ENCODE measurements at places on chromosomes 5 and 9.

GRCh38 chr5:131993676-131994075 lies 17.8 kb downstream of the ACSL6 start:
- no peak for DNase-seq

- no peak for DNase-seq
These were observed 56.9 kb downstream of the GPR107 start for GRCh38 chr9:130110596-130111021.

- no peak for DNase-seq
These were observed 36.2 kb upstream of the ADAM19 start for GRCh38 chr5:157611571-157612476.

- DNase-seq: no peak
These were observed 29.4 kb downstream of the NUTM2F start for GRCh38 chr9:94298949-94299599.

DNA sequence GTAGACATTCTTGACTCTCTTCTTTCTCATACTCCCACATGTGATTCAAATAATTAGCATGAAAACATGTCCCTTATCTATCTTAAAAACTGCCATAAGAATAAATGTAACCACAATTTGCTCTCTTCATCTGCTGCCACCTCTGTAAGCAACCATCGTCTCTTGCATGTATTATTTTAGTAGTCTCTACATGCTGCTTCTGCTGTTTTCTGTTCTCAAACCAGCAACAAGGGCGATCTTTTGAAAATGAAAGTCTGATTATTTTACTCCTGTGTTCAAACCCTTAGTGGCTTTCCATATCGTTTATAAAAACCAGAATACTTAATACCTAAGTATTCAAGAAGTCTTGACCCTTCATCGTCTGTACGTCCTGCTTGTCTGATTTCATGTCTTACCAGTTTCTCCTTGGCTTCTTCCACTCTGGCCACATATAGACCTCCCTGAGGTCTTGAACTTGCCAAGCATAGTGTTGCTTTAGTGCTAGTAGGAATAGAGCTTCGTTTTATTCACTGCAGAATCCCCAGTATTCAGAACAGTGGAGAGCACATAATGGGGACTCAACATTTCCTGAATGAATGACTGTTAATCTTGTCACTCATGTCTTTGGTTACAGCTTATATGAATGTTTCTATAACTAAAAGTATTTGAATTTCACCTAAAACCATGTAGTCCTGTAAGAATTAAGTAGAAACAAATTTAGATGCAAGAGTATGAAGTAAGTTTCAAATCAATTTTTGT lies 10.6 kb downstream of the CDC42SE2 start:
- no peak for DNase-seq

GRCh38 chr5:2602451-2603271 lies 148.8 kb downstream of the IRX2 start:
- no peak for DNase-seq

- DNase-seq: no peak
These were observed 3.5 kb downstream of the LECT2 start for GRCh38 chr5:135951257-135951656.

DNA sequence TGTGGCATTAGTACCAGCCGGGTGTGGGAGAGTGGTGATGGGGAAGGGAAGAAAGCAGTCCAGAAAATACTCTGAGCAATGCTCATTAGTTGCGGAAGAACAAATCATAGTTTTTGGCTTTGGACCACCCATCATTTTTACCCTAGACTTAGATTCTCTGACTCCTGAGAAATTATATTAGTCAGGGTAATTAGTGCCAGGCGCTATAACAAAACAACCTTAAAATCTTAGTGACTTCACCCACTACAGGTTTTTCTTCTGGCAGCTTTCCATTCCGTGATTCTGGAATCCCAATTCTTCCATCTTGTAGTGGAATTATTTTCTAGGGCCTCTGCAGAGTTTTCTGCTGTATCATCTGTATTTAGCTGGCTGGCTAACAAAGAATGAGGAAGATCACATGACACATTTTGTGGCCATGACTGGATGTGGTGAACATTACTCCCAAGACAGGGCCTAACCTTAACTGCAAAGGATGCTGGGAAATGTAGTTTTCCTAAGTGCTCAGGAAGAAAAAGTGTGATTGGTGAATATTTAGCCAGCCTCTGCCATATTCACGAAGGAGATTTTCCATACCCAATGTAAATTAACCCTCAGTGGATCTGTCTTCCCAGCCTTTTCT lies 373.0 kb upstream of the MEF2C start:
- DNase-seq: no peak

GRCh38 chr5:117680426-117680825 lies 1105.8 kb upstream of the SEMA6A start:
- DNase-seq: no peak

DNA sequence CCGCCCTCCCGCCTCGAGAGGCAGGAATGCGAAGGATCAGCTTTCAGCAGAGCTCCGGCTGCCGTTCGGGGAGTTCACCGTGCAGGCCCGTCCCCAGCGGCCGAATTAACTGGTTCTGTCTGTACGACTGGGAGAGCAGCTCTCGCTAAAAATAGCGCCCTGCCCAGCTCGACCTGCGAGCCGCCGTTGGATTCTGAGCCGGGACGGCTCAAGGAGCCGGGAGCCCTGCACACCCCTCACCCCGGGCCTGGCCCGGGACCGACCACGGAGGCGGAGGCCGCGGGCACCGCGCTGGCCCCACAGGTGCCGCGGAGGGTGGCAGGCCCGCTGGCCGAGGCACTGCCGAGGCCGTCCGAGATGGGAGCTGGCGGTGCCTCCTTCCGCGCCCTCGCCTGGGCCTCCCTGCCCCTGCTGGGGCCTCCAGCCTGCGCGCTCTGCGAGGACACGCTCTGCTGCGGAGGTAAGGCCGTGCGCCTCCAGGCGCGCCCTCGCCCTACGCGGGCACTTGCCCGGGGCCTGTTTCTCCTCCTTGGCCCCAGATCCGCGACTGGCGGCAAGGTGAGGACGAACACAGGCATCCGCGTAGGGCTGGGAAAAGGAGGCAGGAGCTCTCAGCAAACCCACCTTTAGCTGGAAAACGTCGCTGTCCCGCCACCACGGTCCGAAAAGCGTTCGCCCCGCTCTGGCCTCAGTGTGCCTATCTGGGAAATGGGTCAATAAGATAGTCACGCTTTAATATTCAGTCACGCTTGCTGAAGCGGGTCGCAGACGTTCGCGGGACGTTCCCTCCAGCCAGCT lies 53.1 kb upstream of the DAB2IP start:
- no peak for DNase-seq

Measured in effector memory CD4-positive, alpha-beta T cell (primary cell).